ENCODE measurements at places on chromosomes 11 and 22. TPM values are rescaled to one million over a fixed set of nuclear protein-coding genes. Genes with fewer than 3 reads are reported as not detected.

FOLH1 gene
- not detected for total RNA-seq

LAMTOR1 gene
- 179 TPM for total RNA-seq

CARD16 gene
- 2.6 TPM for total RNA-seq

JAML gene
- not detected for total RNA-seq

TMPRSS5 gene
- not detected for total RNA-seq

ELFN2 gene
- total RNA-seq = 0.60 TPM

P2RY6 gene
- not detected for total RNA-seq

TRPM5 gene
- 0.12 TPM for total RNA-seq

KCNJ4 gene
- total RNA-seq = 0.09 TPM

MTMR2 gene
- 20.7 TPM for total RNA-seq

RTN4RL2 gene
- 10.6 TPM for total RNA-seq

SYT13 gene
- not detected for total RNA-seq

SCN4B gene
- total RNA-seq = not detected

POTEH gene
- not detected for total RNA-seq

OR5M3 gene
- total RNA-seq = not detected

MMP12 gene
- total RNA-seq = not detected

ZNF215 gene
- total RNA-seq = 2.5 TPM

HTR3B gene
- total RNA-seq = not detected

CAPN5 gene
- total RNA-seq = 12.0 TPM

SLC15A3 gene
- 6.3 TPM for total RNA-seq

HTR3A gene
- total RNA-seq = not detected

AQP11 gene
- total RNA-seq = 1.8 TPM

KCNJ11 gene
- not detected for total RNA-seq

PLAAT2 gene
- not detected for total RNA-seq

SCN3B gene
- total RNA-seq = under 0.01 TPM

TRIM21 gene
- 11.1 TPM for total RNA-seq

Measured in pericardium fibroblast (primary cell).